NCI-H1092 treated with DMSO at 0.1 percent for 48 hours (cell line): ENCODE measurements at places on chromosomes 3 and 15.

DNA sequence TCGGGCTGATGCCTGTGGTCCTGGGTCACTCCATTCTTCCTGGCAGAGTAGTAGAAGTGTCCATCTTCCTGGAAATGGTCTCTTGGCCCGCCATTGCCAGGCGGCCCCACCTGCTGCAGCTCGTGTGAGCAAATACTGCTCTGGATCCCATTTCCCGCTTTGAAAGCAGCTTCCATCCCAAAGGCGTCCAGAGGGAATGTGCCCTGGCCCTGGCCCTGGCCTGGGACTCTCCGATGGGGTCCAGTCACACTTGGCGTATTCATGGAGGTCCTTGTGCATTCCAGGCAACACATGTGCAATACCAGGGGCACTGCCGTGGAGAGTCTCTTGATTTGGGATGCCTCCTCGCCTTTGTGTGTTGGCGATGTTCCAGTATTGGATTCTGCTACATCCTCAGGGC, 111.1 kb downstream of the SNRPN start:
- DNase-seq, result no peak

GRCh38 chr3:181969925-181970324, 258.2 kb downstream of the SOX2 start:
- no peak for DNase-seq

DNA sequence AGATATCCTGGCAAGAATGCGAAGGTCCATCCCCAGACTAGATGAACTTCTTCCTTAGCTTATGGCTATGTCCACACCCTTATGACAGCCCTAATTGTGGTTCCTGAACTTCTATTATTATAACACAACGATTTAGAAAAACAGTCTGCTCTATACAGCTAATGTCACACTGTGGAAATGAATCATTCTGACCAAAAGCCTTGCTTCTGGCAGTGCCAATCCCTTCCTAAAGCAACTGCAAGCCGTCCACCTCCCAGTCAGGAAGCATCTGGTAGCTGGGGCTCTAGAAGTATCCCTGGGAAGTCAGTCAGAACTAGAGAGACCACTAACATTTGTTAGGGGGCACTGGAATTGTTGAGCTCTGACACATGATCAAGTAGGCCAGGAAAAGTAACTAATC, 45.0 kb downstream of the MYO5A start:
- no peak for DNase-seq

DNA sequence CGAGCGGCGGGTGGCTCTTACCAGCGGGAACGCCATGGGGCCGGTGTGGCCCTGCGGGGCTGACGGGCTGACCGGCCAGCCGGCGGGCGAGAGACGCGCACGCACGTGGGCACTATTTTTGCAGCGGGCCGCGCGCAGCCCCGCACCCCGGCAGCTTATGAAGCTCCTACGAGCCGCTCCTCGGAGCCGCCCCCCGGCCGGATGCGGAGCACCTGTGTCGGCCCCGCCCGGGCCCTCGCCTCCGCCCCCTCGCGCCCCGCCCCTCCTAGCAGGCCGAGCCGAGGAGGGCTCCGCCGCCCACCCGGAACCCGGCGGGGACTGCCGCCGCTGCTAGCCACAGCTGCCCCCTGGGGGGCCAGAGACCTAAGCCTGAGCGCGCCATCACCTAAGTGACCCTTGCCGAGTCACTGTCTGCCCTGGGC, 683 bp upstream of the CPEB1 start:
- DNase-seq, result no peak

GRCh38 chr15:77118882-77119321, 48.0 kb upstream of the TSPAN3 start:
- peak; percentile 39 for DNase-seq

DNA sequence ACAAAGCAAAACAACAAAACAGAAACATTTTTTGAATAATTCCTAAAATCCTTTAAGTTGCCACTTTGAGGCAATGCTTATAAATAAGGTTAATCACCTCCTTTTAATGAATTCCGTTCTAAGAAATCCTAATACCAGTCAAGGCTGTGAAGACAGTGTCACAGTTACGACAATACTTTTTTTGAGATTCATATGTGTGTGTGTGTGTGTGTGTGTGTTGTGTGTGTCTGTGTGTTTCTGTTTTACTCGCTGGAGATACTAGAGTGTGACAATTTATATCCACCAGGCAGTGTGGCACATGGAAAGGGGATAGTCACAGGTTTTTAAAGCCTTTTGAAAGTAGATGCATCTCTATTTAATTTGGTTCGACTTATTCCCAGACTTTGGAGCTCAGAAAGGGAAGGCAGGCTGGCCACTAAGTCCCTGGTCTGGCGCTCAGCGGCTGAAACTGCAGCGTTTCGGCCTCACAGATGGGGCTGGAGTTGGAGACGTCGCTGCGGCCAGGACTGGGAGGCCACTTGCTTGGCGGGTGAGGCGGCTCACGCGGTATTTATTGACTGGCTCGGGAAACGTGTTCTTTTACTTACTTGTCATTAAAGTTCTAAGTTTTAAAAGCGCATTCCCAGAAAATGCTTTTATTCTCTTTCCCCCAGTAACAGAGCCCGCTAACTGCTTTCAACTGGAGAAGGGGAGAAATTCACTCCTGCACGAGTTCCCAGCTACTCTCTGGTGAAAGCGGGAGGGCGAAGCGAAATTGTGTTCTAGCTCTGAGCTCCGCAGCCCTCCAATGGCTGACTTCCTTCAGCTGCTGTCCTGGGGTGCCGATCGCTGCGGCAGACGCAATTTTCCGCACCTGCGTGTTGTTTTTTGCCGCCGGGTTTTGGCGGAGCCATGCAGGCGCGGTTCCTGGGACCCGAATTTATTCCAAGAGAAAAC, 13.7 kb downstream of the ZIC1 start:
- no peak for DNase-seq

DNA sequence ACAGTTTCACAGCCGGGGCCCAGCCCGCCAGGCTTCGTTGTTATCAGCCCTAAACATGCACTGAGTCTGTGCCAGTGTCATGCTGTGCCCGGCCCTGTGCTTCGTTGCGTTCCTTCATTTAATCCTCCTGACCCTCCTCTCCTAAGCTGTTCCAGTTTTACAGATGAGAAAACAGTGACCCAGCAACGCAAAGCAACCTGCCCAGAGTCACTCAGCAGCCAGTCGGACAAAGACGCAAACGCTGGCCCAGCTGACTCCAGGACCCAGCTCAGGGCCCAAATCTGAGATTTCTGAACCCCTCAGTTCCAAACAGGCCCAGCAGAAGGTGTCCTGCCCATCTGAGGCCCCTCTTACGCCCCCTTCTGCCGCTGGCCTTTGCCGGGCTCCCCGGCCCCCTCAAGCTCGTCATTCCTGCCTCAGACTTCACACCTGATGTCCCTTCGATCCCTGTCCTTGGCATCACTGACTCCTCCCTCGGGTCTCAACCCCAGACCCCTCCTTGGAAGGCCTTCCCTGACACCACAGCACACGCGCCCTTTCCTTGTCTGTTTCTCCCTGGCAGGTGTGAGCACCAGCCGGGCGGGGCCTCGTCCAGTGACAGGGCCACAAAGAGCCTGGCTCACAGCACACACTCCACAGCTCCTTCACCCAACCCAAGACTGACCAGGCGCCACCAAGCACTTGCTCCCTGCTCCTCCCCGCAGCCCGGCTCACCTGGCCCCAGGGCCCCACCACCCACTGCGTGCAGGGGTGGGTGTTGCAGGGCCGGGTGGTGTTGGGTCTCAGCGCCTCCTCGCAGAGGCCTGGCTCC, 48.1 kb downstream of the ADAMTS7 start:
- no peak for DNase-seq

DNA sequence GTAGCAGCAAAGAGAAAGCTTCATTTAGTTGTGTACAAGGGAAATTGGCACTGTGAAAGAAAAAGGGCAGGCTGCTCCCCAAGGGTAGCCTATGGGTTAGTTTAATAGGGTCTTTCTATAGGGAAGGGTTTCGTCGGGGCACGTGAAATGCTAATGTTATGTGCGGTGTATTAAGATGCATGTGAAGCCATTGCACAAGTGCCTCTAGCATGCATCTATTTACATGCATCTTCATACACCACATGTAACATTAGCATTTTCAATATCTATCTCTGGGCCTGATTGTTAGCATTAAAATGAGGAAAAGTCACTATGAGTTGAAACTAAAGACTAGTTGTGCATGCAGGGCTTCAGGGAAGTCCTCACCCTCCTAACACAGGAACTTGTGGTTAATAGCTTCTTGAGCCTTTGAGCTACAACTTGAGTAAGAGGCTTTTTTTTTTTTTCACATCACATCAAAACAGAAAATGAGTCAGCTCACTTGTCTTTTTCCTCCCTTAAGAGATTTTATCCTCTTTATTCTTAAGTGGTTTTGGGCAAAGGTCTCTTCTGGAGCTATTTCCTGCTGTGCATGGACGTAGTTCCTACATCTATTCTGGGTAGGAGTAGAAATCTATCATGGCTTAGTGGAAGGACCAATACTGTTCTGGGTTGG, 613.4 kb downstream of the ZPLD1 start:
- no peak for DNase-seq

DNA sequence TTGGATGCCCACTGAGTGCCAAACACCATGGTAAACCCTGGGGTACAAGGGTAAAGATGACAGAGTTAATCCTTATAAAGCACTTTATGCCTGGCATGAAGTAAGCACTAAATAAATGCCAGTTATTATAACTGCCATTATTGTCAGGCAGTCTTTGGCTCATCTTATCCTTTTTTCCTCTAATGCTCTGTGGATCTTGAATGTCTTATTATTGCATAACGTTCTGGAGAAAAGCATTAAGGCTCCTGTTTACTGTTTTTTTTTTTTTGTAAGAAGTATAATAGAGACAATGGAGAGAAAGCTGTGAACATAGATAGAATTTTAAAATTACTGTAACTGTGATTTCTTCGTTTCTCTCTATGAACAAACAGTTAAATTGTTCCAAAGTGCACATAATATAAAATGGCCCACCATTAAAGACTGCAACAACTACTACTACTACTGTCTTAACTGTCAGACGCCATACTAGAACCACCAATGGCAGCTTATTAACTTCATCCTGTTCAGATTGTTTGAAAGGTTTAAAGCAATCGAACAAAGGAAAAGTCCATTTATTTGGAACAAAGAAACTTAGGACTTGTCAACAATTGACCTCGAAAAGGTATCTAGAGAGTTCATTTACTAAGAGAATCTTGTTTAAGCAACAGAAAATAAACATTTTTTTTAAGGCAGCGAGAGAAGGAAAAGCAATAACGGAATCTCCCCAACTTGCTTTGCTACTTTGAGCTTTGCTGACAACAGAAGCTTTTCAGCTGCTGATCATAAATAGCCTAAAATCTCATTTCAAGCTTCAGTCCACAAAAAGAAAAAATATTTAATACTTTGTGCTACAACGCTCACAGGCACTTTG, 520.7 kb downstream of the ROBO1 start:
- DNase-seq, result no peak

- no peak for DNase-seq
Measured at GRCh38 chr15:39236375-39236774, 344.5 kb upstream of the THBS1 start.
